GF-D8 (cell line): ENCODE measurements at places on chromosomes 16 and 17.
A peak's percentile ranks its signal among the peaks of the same experiment; 100 is the strongest.

GRCh38 chr17:15231851-15232516 lies 33.1 kb downstream of the PMP22 start:
- no peak for DNase-seq

GRCh38 chr17:72579990-72580320 lies 459.1 kb downstream of the SOX9 start:
- no peak for DNase-seq

DNA sequence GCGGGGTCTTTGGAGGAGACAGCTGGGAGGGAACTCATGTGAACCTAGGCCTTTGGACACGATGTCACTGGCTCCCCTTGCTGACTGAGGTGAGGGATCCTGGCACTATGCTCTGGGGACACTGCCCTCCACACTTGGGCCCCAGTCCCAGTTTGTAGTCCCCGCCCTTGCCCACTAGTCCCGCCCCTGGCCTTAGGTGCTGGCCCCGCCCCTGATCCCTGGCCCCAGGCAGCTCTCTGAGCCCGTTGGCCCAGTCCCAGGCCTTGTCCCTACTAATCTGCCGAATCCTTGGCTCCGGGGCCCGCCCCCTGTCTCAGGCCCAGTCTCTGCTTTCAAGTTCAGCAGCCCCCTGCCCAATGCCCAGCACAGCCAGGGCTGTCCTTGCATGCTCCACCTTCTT lies 61.0 kb downstream of the SMPD3 start:
- DNase-seq, result no peak

DNA sequence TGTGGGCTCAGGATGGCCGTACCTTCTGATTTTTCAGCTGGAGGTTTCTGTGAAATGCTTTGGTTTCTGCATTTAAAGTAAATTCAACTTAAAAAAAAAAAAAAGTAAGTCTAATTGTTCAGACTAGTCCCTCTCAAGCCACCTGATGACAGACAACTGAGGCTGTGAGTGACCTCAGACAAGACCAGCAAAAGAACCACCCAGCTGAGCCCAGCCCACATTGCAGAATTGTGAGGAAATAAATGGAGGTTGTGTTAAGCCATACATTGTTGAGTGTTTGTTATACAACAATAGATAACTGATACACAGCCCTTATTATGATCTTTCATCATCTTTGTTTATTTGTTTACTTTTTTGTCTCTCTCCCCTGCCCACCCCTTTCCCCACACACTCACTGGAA lies 44.7 kb upstream of the CMIP start:
- DNase-seq, result no peak

DNA sequence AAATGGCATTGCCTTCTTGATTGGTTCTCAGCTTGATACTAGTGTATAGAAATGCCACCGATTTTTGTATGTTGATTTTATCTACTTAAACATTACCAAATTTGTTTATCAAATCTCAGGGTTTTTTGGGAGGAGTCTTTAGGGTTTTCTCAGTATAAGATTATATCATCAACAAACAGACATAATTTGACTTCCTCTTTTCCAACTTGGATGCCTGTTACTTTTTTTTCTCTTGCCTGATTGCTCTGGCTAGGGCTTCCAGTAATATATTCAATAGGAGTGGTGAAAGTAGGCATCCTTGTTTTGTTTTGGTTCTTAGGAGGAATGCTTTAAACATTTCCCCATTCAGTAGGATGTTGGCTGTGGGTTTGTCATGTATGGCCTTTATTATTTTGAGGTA lies 29.1 kb downstream of the EFCAB13 start:
- peak; percentile 10 for DNase-seq

DNA sequence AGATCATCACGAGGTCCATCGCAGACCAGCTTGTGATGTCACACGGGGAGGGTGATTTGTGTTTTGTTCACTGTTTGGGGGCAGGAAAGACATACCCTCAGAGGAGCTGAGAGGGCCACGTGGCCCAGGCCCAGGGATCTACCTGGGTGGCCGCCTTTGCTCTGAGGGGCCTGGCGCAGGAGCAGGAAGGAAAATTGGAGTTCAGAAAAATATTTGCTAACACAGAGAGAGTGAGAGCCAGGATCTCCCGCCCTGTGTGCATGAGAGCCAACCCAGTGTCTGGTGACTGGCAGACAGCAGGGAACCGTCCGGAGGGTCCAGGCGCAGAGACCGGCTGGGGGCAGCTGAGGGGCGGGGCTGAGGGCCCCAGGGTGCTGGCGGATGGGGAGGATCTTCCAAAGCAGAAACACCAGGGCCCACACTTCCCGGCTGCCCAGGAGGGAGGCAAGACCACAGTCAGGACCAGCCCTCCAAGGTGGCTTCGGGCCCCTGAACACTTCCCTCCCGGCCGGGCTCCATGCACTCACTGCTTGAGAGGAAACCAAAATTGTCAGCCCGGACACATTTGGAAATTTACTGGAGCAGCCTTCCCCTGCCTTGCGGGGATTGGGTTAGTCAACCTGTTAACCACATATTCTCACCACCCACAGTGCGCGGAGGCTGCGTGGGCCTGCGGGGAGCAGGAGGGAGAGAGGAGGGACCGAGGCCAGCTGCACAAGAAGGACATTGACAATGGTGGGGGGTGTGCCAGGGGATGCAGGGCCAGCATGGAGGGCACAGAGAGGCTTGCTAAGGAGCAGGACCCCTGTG lies 52.6 kb downstream of the RBFOX3 start:
- DNase-seq, result no peak

GRCh38 chr17:78839762-78840529 lies 668 bp downstream of the USP36 start:
- DNase-seq, result peak; percentile 2

GRCh38 chr16:80023865-80024264 lies 423.3 kb upstream of the MAF start:
- no peak for DNase-seq

- DNase-seq, result no peak
Measured at GRCh38 chr17:4006165-4006589, 41.9 kb upstream of the ATP2A3 start.

- DNase-seq, result no peak
Measured at GRCh38 chr16:31428279-31428597, at the start of gene COX6A2. TSS of gene COX6A2 (minus strand) at chr16:31428360. CDS start at chr16:31428325, 35 bp downstream.

GRCh38 chr17:76075364-76076145 lies 974 bp downstream of the GALR2 start:
- DNase-seq, result no peak

- no peak for DNase-seq
Measured at GRCh38 chr17:58371300-58371950, 19.4 kb upstream of the SUPT4H1 start.
